ENCODE measurements at places on chromosomes 4 and X.

- peak overlapping the region; percentile 63 for H3K4me3 ChIP-seq
- H3K27ac ChIP-seq, result no peak overlapping the region
- H3K4me1 ChIP-seq, result peaks cover 19% of the 10 kb centered on the region
- peaks cover 4% of the 10 kb centered on the region for H3K27me3 ChIP-seq
Observed at GRCh38 chrX:129956145-129956544, 26.3 kb upstream of the BCORL1 start.

DNA sequence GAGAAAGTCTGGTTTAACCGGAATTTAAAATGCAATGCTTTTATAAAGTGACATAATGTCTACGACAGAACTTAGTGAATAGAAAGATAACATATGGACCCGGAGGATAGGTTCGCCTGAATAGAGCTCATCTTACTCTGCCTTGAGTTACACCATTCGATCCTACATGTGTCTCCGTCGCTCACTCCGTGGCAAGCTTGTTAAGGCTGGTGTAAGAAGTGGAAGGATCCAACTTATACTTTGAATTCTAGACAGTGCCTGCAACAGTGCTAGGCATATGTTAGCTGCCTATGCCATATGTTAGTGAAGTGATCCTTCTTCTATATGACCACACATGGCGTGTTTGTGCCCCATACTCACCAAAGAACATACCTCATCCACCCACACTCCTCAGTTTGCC is 50.9 kb downstream of the SEL1L3 start:
- H3K4me1 ChIP-seq, result no peaks in the 10 kb centered on the region
- peaks cover 45% of the 10 kb centered on the region for H3K36me3 ChIP-seq
- H3K27ac ChIP-seq, result no peak overlapping the region
- no peaks in the 10 kb centered on the region for H3K27me3 ChIP-seq
- H3K4me3 ChIP-seq, result no peak overlapping the region

GRCh38 chrX:150767475-150768131 is 74.4 kb downstream of the MTMR1 start:
- H3K27me3 ChIP-seq, result no peaks in the 10 kb centered on the region
- H3K4me3 ChIP-seq, result no peak overlapping the region
- H3K36me3 ChIP-seq, result no peaks in the 10 kb centered on the region
- DNase-seq, result no peak

- H3K27me3 ChIP-seq, result no peaks in the 10 kb centered on the region
- no peak overlapping the region for H3K27ac ChIP-seq
- peaks cover 21% of the 10 kb centered on the region for H3K36me3 ChIP-seq
- no peak for DNase-seq
- no peaks in the 10 kb centered on the region for H3K4me1 ChIP-seq
- no peak overlapping the region for H3K4me3 ChIP-seq
Observed at GRCh38 chr4:206054-206453, 81.8 kb downstream of the ZNF718 start.

DNA sequence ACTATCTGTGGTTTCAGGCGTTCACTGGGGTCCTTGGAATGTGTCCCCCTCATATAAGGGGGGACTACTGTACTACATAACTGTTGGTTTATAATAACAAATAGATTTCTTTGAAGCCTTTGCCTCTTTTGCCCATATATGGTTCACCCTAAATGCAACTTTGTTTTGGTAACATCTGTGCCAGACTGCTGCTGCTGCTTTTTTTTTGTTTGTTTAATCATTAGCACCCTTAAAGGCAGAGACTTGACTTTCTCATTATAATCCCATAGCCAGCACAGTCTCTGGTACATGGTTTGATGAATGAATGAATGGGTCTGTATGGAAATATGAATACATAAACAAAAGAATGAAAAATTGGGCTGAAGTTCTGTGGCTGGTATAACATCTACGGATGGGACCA is 80.2 kb upstream of the LHFPL1 start:
- H3K27ac ChIP-seq, result no peak overlapping the region
- no peak for DNase-seq
- no peaks in the 10 kb centered on the region for H3K4me1 ChIP-seq
- no peak overlapping the region for H3K4me3 ChIP-seq

DNA sequence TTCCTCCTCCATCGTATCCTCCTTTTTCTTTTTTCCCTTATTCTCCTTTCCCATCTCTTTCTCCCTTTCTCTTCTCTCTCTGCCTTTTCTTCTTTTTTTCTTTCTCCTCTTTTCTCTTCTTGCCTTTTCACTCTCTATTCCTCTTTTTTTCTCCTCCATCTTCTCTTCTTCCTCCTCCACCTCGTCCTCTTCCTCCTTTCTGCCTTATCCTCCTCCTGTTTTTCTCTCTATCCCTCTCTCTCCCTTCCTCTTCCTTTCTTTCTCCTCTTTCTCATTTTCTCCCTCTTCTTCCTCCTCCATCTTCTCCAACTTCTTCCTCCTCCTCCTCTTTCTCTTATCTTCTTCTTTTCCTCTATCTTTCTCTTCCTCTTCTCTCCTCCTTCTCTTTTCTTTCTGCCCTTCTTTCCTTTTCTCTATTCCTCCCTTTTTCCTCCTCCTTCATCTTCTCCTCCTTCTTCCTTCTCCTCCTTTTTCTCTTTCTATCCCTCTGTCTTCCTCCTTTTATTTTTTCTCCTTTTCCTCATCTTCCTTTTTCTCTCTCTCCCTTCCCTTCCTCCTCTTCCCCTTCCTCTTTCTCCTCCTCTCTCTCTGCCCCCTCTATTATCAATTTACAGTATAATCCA is 269.1 kb downstream of the DHRSX start:
- peaks cover 9% of the 10 kb centered on the region for H3K4me1 ChIP-seq
- H3K36me3 ChIP-seq, result peaks cover 20% of the 10 kb centered on the region
- H3K4me3 ChIP-seq, result no peak overlapping the region
- H3K27ac ChIP-seq, result no peak overlapping the region
- no peaks in the 10 kb centered on the region for H3K27me3 ChIP-seq

All from activated T-helper 2 cell treated with anti-CD3 and anti-CD28 coated beads, Interferon-gamma antibody, Interleukin-2, Interleukin-4, amounts not matched to agents 10 μg/mL and 5 μg/mL and 100 μg/mL, durations not matched to agents 14 hours and 24 hours and 36 hours (primary cell).